ENCODE measurements at places on chromosomes 1 and 21. TPM values are rescaled to one million over a fixed set of nuclear protein-coding genes. Genes with fewer than 3 reads are reported as not detected.

Gene GCSAML
- total RNA-seq, result 0.41 TPM

Gene MFN2
- total RNA-seq, result 47.3 TPM

Gene PALMD
- 12.4 TPM for total RNA-seq

Gene LEFTY1
- total RNA-seq, result 3.9 TPM

Gene CELA2A
- not detected for total RNA-seq

Gene C1orf210
- 12.9 TPM for total RNA-seq

Gene GPBP1L1
- 111 TPM for total RNA-seq

Gene RHCE
- total RNA-seq, result 4.9 TPM

Gene PRAMEF13
- total RNA-seq, result not detected

Gene PM20D1
- 0.82 TPM for total RNA-seq

Gene ZNF648
- 0.76 TPM for total RNA-seq

Gene GCLM
- total RNA-seq, result 6.0 TPM
